CD4-positive, CD25-positive, alpha-beta regulatory T cell (primary cell): ENCODE measurements at places on chromosomes 12 and 14.
A peak's percentile ranks its signal among the peaks of the same experiment; 100 is the strongest.

- no peak for DNase-seq
These were observed 197.7 kb upstream of the CNOT2 start for GRCh38 chr12:70045514-70045913.

- no peak for DNase-seq
These were observed 174.1 kb upstream of the EEA1 start for GRCh38 chr12:93103154-93103553.

- no peak for DNase-seq
These were observed 98.9 kb downstream of the CMKLR1 start for GRCh38 chr12:108240027-108240785.

DNA sequence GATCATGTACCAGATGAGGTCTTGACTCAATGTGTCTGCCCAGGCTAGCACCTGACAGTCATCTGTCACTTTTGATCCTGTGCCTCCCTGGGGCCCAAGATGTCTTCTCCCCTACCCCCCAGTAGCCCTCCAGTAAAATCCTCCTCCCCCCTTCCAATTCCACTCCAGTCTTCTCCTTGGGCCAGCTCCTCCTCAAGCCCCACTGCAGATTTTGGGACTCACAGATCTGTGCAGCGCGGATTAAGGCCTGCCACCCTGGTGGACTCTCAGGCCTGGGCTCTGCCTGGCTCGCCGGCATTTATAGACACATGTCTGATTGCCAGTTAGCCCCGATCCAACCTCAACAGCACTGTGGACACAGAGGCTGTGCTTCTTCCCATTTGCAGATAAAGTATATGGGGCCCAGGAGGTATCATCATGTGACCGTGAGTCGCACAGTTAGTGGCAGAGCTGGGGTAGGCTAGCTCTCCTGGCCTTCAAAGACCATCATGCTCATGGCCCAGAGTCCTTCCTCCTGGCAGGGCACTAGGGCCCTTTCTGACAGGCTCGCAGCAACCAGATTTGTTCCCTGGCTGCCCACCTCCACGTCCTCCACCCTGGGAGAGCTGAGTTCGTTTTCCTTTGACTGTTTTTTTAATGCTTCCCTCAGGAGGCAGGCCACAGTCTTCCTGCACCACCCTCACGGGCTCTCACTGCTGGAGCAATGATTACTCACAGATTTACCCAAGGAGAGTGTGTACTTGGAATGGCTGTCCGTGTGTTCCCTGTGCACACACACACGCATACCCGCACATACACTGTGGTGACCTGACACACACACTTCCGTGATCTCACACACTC is 98.3 kb upstream of the DIO3 start:
- DNase-seq: no peak

GRCh38 chr14:72657214-72657921 is 236.5 kb downstream of the DPF3 start:
- DNase-seq: no peak

GRCh38 chr12:31323391-31324115 is 2.4 kb downstream of the SINHCAF start:
- peak; percentile 73 for DNase-seq

- no peak for DNase-seq
These were observed 29.0 kb upstream of the C12orf50 start for GRCh38 chr12:88057994-88058718.
